SIG-M5 (cell line): ENCODE measurements at places on chromosomes 5 and 9.

DNA sequence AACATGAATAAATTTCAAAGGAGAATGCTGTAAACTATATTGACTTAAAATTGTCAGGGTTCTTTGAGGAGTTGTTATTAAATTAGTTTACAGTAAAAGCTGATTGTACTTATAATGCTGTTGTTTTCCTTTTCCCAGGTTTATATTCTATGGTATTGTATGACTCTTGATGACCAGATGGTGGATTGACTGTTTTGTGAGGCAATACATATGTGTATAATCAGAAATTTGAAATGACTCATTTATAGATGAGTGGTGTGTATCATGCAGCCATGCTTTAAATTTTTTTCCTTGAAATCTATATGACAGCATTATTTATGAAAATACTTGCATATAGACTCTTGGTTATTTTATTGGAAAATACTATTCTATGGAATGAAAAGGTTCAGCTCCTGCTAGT lies 195.3 kb downstream of the CNTLN start:
- DNase-seq = no peak

GRCh38 chr5:165914456-165914855 lies 2377.0 kb upstream of the WWC1 start:
- DNase-seq = no peak

GRCh38 chr5:1176473-1177391 lies 24.7 kb upstream of the SLC6A19 start:
- DNase-seq = no peak

GRCh38 chr9:107870927-107871680 lies 381.5 kb upstream of the KLF4 start:
- no peak for DNase-seq

GRCh38 chr9:135032041-135032835 lies 55.2 kb upstream of the OLFM1 start:
- no peak for DNase-seq

GRCh38 chr9:33637881-33638280 lies 113.8 kb downstream of the ANKRD18B start:
- no peak for DNase-seq

- DNase-seq = no peak
Observed at GRCh38 chr5:161406880-161407279, 139.6 kb downstream of the GABRB2 start.

GRCh38 chr5:6302684-6303083 lies 75.7 kb downstream of the MED10 start:
- DNase-seq = no peak

DNA sequence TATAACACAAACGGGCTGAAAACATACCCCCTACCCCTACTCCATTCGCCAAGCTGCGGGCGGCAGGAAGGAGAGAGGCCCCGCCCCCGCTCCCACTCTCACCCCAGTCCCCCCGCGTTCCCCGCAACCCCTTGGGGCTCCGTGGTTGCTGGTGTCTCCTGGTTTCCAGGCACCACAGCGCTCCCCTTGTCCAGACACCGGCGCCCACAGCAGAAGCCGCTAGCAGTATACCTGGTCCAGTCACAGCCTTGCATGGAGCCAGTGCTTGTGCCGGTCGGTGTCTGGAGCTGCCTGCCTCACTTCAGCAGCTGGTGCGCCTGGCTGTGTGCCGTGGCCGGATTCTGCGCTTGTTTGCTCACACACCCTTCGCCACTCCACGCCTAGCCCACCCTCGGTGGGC lies 240.5 kb upstream of the DAB2 start:
- DNase-seq = no peak

DNA sequence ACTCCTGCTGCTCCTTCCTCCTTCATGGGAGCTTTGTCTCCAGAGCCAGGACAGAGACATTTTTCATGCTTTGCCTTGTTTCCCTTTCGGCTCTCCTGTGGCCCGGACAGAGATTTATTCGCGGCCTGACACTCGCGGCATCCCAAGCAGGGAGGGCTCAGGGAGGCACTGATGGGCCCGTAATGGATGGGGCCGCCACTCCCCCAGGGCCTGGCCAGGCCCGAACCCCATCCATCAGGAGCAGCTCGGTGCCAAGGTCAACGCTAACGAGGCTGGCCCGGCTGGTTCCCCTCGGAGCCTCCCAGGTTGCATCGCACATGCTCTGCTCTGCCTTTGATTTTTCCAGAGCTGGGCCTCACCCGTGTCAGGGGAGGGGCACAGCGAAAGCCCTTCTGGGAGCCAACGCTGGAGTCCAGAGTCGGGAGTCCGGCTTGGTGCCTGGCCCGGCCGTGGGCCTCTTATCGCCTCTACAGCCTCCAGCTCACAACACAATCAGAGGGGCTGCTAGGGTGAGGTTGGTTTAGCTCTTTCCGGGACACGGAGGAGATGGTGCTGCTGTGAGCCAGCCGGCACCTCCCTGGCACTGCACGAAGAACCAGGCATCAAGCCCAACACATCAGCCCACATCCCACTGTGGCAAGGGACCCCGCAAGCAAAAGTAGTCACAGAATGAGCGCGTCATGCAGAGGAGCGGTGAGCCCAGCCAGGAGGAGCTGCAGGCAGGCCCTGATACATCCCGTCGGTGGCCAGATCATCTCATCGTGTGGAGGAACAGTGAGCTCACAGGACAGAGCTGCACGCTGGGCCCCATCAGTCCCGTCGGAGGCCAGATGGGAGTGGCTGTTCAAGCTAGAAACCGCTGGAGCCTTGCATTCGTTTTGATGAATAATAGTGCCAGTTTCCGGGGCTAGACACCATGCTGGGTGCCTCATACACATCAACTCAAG lies 72.2 kb upstream of the BARHL1 start:
- no peak for DNase-seq

GRCh38 chr5:77418162-77418561 lies 74.0 kb downstream of the WDR41 start:
- no peak for DNase-seq

- no peak for DNase-seq
Observed at GRCh38 chr5:167576897-167577296, 714.5 kb upstream of the WWC1 start.

GRCh38 chr9:70061776-70062175 lies 18.1 kb downstream of the MAMDC2 start:
- DNase-seq = no peak

DNA sequence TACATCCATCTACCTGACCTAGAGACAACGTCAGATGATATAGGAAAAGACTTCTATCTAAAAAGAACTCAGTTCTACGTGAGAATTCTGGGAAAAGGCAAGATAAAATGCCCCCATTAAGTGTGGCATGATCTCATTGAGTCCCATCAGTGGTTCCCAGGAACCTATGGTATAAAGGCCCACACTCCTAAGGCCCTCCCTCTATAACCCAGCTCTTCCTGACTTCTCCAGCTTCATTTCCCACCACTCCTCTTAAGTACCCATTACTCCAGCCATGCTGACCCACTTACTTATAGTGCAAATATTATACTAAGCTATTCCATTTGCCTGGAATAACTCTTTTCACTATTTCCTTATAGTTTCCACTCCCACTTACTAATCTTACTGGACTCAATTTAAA lies 95.4 kb upstream of the NR5A1 start:
- no peak for DNase-seq

DNA sequence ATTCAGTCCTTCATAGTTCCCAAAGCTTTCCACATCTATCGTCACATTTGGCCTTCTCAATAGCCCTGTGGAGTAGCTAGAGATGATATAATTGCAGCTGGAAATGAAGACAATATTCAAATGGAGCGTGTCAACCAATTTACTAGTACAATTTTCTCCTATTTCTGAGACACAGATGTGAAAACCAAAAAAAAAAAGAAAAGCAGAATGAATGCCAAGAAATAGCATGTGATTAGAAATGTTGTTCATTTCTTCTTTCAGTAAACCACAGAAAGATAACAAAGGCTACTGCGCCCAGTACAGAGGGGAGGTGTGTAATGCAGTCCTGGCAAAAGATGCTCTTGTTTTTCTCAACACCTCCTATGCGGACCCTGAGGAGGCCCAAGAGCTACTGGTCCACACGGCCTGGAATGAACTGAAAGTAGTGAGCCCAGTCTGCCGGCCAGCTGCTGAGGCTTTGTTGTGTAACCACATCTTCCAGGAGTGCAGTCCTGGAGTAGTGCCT lies 99.0 kb downstream of the MUSK start:
- DNase-seq = no peak

DNA sequence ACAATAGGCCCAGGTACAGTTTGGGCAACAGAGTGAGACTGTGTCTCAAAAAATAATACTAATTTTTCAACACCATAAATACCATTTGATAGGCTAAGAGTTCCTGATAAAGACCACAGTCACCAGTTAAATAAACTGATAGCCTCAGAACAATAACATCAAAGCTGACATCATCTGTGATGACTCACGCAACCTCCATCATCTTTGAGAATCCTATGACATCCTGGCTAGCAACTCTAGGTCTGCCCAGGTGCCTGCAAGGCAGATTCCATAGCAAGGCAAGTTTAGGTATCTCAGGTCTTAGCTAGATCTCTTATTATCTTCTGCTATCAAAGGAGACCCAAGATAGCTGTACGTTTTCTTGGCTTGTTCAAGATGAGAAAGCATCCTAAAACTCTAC lies 30.5 kb upstream of the UBAP2 start:
- DNase-seq = no peak

- no peak for DNase-seq
Observed at GRCh38 chr9:136273244-136273865, 27.7 kb upstream of the QSOX2 start.

GRCh38 chr9:26157411-26157810 lies 479.2 kb upstream of the TUSC1 start:
- DNase-seq = no peak

DNA sequence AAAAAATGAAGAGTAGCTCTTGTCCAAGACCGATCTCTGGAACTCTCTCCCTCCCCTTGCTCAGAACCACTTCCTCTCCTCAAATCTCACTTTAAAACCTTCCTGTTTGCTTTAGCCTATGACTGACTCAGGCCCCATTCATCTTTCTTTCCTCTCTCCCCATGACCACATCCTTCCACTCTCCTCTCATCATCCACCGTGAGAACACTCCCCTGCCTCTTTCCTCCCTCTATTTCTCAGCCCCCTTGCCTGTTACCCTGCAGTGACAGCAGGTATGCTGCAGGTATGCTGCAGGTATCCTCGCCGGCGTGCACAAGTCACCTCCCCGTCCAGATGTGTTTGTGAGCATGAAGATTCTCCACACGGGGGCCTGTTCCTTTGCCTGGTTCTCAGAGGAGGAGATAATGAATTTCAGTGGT lies 505.3 kb downstream of the CCDC171 start:
- DNase-seq = no peak
